Cerebellar nuclear complex (tissue), 1 donor: ENCODE measurements at places on chromosomes 1 and 21.

DNA sequence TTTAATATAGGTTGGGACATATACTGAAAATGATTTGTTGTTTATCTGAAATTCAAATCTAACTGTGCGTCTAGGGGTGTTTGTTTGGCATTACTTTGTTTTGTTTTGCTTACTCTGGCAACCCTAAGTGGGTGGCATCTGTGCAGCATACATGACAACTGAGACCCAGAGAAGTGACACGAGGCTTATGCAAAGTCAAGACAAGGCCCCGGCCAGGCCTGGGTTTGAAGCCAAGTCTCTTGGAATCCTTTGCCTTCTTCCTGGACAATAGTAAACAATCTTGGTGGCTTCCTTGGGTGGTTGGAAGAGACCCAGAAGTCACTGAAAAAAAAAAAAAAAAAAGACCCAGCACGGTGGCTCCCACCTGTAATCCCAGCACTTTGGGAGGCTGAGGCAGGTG is 197.6 kb upstream of the TMEM51 start:
- DNase-seq: no peak

GRCh38 chr1:188363943-188364342 is 1535.2 kb downstream of the PLA2G4A start:
- DNase-seq: no peak

DNA sequence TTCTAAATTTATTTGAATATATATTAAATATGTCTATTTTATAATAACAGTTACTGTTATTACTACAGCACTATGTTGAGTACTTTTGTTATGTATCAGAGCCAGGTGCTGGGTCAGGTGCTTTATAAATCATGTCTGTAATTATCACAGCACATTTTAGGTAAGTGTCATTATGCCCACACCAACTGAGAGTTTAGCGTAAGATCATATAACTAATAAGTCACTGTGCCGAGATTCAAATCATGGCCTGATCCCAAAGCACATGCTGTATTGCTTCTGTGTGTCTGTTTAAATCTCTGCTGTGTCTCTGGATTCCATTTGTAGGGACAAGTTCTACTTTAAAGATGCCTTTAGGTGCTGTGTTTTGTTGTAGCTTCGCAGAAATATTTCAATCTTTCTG is 1.9 kb downstream of the GPSM2 start:
- no peak for DNase-seq

DNA sequence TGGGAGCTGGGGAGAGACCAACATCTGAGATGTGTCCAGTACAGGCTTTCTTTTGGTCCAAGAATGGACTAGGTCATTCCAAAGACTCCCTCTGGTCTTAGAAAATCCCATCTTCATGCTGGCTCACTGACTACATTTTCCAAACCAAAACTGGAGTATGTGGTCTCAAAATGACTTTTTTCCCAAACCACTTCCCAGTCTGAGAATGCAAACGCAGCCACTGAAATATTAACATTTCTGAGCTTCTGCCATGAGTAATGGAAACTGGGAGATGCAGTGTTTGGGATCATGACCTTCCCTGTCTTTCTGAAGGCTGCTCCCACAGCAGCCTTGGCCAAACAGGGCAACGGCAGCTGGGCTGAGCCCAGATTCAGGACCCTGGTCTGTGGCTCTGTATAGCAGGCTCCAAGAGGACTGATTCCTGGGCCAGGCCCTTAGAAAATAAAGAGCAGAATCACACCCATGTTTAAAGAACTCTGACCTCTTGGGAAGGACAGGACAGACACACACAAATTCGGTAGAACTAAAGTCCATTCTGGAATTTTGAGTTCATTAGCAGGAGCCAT is 62.1 kb upstream of the CNTN2 start:
- DNase-seq: no peak

GRCh38 chr21:43768868-43769167 is 7.3 kb downstream of the CSTB start:
- peak; percentile 6 for DNase-seq

DNA sequence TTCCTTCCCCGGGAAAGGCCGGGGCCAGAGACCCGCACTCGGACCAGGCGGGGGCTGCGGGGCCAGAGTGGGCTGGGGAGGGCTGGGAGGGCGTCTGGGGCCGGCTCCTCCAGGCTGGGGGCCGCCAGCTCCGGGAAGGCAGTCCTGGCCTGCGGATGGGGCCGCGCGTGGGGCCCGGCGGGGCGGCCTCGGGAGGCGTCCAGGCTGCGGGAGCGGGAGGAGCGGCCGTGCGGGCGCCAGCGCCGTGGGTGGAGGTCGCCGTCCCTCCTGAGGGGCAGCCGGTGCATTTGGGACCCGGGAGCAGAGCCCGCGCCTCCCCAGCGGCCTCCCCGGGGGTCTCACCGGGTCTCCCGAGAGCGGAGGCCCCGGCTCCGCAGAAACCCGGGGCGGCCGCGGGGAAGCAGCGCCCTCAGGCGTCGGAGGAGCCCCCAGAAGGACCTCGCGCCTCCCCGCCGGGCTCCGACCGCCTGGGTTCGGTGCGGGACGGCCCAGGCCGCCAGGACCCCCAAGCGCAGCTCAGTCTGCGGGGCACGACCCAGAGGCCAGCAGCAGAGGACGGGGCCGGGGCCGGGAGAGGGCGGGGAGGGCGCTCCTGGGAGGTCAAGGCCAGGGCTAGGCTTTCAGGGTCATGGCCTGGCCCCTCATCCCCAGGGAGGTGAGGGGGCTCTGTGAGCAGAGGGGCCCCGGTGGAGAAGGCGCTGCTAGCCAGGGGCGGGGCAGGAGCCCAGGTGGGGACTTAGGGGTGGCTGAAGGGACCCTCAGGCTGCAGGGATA is 7.2 kb upstream of the SLX9 start:
- no peak for DNase-seq
